SK-N-MC (cell line): ENCODE measurements at places on chromosomes 12 and 14.
A peak's percentile ranks its signal among the peaks of the same experiment; 100 is the strongest.

- no peak for DNase-seq
Observed at GRCh38 chr12:110566993-110567392, 16.1 kb downstream of the PPTC7 start.

- DNase-seq, result no peak
Observed at GRCh38 chr14:94021001-94021400, 5.1 kb upstream of the OTUB2 start.

DNA sequence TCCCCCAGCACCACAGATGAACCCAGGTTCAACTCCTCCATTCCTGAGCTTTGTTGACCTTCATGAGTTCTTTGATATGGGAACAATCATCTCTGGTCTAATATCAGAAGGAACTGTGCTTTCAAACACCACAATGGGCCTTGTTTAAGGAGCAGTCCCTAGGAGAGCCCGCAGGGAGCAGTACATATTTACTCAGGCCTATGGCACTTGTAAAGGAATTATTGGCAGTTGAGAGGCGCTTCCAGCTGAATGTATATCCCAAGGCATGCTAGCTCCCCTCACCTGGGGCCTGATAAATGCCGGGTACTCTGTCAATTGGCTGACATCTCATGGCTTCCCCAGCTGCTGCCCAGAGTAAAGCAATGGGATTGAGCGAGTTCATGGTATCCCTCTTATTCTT, 76.2 kb downstream of the ZFP36L1 start:
- DNase-seq, result no peak

DNA sequence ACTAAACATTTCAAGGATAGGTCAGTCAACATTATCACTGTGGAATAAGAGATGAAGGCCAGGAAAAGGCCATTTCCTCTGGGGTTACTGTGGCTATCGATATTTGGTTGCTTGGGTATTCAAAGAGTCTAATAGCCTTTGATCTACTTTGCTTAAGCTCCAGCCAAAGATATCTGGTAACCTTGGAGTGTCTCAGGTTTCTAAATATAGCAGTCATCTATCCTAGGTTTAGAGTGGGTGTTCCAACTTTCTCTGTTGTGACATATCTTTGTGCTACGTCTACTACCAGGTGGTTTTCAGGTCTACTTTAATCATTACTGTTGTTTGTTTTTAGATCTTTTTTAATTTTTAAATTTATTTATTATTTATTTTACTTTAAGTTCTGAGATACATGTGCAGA, 42.4 kb downstream of the RDH12 start:
- no peak for DNase-seq

DNA sequence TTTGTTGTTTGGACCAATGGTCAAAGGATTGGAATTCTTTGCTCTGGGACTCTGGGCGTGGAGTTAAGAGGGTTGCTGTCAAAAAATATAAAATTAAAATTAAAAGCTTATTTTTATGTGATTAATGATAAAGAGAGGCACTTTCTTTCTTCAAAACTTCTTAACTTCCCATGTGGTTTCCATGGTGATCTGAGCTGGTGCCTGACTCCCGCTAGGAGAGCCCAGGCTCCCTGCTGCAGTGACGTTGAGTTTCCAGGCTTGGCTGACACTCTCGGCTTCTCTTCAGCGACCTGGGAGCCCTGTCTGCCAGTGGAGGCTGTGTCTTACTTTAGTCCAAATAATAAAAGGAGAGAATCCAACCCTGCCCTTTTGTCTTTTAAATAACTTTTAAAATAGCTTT, 84.4 kb downstream of the GALC start:
- DNase-seq, result no peak

DNA sequence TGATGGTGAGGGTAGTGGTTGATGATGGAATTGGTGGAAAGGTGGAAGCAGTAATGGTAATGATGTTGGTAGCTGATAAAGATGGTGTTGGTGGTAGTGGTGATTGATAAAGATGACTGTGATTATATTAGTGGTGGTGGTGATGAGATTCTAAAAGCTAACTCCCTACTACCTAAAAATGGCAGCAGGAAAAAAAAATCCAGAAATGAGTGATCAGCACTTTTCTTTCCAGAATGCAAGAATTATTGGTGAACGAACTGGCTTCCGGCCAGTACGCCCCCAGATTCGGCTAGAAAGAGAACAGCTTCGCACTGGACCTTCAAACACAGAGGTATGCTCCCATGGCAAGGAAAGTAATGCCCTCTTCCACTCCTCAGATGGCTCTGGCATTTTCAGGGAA, 19.3 kb downstream of the DAO start:
- DNase-seq, result no peak

- DNase-seq, result no peak
Observed at GRCh38 chr12:54415221-54415929, 3.7 kb downstream of the ITGA5 start.

DNA sequence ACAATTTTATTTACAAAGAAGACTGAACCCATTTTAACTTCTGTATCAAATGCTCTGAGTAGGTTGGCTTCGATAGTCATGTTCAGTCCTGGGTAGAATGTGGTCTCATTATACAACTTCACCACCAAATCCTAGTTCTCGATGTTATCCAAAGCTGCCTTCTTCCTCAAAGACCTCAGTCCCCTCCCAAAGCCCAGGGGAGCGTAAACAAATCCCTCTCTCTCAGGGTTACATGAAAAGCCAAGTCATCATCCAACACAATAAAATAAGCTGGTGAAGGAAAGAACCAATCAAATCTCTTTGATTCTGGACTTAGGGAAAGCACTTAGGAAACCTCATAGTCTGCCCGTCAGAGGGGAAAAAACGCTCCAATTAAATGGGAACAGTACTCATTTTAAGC, 9.1 kb downstream of the PTCSC3 start:
- no peak for DNase-seq

DNA sequence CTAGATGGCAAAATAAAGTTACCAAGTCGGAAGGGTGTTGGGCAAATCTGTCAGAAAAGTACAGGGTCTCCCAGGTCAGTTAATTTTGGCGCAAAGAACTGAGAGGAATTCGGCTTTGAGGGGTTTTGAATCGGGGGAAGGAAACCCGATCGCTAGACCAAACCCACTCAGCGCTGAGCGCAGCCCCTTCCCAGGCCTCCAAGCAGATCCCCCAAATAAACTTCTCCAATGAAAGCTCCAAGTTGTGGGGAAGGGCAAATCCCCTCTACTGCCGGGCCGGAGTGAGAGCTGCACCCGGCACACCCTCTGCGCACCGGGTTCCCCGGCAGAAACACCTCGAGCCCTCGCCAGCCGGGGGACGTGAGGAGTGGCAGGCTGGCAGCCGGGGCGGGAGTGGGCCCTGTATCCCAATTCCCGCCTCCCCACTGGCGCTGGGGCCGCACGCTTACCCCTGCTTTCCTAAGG, 441 bp downstream of the E2F7 start:
- no peak for DNase-seq

DNA sequence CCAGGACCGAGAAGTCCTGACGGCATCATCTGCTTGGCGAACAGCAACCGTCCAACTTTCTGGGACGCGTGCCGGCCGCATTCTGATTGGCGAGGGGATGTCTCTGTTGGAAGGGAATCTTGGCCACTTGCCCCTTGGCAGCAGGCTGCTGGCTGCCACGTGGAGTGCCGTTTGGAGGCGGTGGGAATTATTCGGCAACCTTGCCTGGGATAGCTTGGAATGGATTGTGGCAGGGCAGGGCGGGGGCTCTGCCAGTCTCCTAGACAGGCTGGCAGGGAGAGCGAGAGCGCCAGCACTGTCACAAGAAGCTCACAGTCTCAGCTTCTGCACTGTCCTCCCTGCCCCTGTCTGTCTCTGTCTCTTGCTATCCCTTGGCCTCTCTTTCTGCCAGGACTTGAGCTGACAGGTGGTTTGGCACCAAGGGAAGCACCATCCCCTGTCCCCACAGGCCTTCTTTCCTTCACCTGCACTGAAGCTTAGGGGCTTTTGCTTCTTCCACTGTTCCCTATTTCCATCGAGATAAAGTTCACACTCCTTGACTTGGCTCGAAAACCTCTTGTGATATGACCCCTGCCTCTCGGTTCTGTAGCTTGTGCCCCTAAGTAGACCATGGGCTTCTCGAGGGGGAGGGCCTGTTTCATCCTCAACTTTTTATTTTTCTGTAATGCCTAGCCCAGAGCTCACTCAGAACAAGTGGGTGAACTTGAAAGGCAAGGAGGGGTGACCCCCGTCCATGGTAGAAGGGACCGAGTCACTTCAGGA, 201.9 kb downstream of the PHETA1 start:
- no peak for DNase-seq

GRCh38 chr14:96204151-96205058, at the start of gene BDKRB2:
Gene BDKRB2 (plus strand): TSS chr14:96204839. CDS start chr14:96237108, 32,269 bp downstream.
- DNase-seq, result no peak

DNA sequence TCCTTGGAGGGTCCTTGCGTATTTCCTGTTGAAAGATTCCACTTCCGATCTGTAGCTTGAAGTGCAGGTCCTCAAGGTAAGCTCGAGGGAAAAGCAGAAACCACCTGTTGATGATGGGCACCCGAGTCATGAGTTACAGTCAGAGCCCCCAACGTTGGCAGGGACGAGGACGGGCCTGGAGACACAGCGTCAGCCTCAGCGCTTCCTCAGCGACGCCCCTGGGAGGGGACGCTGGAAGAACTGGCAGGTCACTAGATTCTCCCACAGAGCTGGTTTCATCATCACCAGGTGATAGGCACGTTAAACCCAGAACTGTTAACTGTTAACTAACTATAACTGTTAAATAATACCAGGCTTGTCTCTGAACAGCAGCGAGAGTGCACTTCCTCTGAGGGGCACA, 101.8 kb downstream of the TNFAIP2 start:
- DNase-seq, result no peak

DNA sequence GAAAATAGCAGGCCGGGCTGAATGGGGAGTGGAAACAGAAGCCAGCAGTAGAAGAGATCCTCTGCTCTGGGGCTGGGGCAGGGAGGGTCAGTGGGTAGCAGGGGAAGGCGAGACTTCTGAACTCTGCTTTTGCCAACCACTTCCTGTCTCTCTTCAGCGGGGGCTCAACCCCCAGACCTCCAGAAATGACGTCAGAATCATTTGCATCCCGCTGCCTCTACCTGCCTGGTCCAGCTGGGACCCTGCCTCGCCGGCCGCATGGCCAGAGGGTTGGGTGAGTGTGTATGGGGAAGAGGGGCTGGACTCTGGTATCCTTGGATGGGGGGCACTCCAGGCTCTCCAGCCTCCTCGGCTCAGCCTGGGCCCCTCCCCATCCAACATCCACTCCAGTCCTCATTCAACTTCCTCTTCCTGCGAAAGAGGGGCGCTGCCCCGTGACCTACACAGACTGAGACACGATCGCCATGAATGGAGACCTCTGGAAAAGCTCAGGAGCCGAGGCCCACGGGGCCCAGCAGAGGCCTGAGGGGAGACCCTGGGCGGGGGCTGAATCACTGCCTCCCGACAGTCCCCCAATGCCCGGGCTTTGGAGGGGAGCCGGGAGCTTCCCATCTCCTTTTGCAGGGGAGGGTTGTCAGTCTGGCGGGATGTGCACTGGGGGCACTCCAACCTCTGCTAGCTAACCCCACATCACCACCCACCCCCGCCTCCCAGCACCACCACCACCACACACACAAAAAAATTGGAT, 458 bp upstream of the HOXC4 start:
- DNase-seq, result no peak

DNA sequence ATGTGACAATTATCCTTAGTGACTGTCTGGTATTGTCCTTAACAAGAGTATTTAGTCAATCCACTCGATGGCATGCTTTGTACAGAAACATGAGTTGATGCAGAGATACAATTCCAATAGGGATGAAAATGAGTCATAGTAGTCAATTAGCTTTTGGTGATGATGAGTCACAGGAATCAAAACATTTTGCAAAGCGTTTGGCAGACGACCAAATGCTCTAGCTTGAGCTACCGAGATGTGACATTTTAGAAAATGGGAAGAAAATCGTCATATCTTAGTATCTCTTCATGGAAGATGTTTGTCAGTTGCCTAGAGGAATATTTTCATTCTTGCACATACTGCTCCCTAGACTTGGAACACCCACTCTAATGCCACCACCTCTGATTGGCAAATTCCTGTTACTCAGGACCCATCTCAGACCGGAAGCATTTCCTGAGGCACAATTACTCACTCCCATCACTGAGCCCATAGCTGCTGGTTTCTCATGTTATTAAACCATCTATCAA, 95.0 kb downstream of the LMNTD1 start:
- DNase-seq, result peak; percentile 24

GRCh38 chr14:51365241-51365965, 125.4 kb downstream of the TMX1 start:
- DNase-seq, result no peak

- no peak for DNase-seq
Observed at GRCh38 chr14:72680853-72681640, 212.9 kb downstream of the DPF3 start.

GRCh38 chr14:93332853-93333630, at the start of gene BTBD7:
Gene BTBD7 (minus strand): TSS chr14:93333036. CDS start chr14:93296051, 36,985 bp downstream.
- peak; percentile 74 for DNase-seq

DNA sequence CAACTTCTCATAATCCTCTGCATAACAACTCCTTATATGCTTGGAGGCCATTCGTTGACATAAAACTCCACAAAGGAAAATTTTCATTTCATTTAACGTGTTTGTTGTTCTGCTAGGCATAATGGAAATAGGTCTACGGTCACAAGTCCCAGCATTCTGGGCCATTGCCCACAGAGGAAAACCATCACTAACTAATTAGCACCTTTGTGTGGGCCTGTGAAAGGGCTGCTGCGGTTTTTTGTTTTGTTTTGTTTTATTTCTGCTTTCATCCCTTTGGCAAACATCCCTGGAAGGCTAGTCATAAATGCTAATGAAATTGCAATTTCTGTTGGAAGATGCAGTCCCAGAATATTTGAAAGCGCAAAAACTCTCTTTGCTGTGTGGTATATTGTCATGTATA, 180.3 kb downstream of the RMST start:
- no peak for DNase-seq

GRCh38 chr14:52861403-52861802, 70.0 kb upstream of the GNPNAT1 start:
- no peak for DNase-seq

- no peak for DNase-seq
Observed at GRCh38 chr14:92473261-92473968, 40.2 kb upstream of the RIN3 start.

- no peak for DNase-seq
Observed at GRCh38 chr12:124317400-124317799, 22.5 kb downstream of the RFLNA start.

DNA sequence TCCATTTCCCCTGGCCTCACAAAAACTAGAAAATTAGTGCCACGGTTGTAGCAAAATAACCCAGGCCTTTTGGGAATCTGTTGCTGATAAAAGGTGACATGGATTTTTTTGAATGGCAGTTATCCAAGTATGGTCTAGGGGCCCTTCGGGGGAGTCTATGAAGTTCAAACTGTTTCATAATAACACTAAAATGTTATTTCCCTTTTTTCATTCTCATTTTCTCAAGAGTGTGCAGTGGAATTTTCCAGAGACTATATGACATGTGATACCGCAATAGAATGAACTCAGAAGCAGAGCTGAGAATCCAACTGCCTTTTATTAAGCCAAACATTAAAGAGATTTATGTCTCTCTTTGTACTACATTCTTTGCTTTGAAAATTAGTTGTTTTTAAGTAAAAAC, 26.9 kb downstream of the GSTZ1 start:
- peak; percentile 6 for DNase-seq

DNA sequence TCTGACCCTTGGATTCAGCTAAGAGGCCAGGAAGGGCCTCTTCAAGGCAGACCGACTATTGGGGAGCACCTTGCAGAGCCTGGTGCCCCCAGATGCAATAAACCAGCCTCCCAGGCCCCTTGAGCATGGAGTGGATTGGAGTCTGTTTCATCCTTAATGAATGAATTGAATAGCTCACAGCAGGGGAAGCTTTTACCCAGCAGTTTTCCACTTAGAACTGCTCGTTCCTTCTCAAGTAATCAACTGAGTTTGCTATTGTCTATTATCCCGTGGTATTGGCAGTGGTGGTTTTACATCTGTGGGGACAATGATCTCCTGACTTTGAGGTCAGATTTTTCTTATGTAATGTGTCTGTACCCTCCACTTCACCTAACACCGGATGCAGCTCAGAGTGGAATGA, 197.6 kb downstream of the AACS start:
- no peak for DNase-seq
